Caco-2 (cell line): ENCODE measurements at places on chromosomes 1 and 21.

DNA sequence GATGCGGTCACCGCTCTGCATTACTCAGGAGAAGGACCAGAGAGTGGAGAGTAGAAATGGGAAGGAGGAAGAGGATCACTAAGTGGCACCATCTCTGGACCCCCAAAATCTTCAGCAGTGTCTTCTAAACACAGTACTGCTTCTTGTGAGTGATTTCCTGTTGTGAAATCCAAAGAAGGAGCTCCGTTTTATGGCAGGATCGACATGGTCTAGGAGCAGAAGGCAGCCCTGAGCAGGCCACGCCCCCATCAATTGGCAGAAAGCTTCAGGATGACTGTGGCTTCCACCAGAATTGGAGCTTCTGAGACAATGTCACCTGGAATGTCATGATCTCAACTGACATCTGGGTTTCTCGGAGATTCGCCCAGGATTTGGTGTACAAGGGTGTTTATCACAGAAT is 171.5 kb downstream of the ADSS2 start:
- DNase-seq: no peak

GRCh38 chr1:71561729-71562128 is 480.9 kb upstream of the ZRANB2 start:
- DNase-seq: no peak

- no peak for DNase-seq
Observed at GRCh38 chr1:180923887-180924286, 11.2 kb downstream of the KIAA1614 start.

GRCh38 chr1:14413819-14414490 is 184.5 kb upstream of the KAZN start:
- no peak for DNase-seq

- no peak for DNase-seq
Observed at GRCh38 chr1:201528631-201529252, 10.2 kb upstream of the NAV1 start.
